Omental fat pad (tissue), 4 donors: ENCODE measurements at places on chromosomes 2 and 18.

DNA sequence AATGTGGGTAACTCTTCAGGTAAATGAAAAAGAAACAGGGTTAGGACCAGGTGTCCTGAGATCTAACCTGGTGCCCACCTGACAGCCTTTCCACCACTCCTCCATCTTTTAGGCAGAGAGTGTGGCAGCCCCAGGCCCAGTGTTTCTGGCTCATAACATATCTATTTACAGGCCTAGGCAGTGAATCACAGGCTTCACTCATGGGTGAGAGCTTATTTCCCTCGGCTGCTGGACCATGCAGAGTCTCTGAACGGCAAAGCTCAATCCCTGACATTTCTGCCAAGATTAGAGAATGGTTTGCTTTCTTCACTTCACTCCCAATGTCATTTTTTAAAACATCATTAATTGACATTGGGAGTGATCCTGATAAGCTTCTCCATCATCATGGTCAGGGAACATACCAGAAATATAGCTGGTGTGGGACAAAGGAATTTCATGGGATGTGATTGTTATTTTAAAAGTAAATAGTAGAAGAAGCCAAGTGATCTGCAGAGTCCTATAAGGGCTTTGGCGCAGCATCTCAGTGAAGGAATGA is 323.9 kb downstream of the SETBP1 start:
- no peak for DNase-seq

DNA sequence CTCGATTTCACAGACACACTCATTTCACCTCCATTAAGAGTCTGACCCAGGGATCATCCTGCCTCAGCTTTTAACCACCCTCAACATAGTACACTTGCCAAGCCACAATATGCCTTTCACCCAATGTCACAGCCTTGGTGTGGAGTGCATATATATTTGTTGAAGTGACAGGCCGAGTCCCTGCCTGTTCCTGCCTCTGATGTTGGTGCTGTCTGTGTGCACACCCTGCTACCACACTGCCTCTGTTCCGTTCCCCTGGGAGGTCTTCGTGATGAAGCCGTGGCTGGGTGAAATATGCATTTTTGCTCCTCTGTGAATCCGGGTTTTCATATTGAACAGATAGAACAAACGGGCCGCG is 90.3 kb downstream of the RNF144A start:
- no peak for DNase-seq

- no peak for DNase-seq
Observed at GRCh38 chr2:47903781-47904490, 2.4 kb downstream of the FBXO11 start.

DNA sequence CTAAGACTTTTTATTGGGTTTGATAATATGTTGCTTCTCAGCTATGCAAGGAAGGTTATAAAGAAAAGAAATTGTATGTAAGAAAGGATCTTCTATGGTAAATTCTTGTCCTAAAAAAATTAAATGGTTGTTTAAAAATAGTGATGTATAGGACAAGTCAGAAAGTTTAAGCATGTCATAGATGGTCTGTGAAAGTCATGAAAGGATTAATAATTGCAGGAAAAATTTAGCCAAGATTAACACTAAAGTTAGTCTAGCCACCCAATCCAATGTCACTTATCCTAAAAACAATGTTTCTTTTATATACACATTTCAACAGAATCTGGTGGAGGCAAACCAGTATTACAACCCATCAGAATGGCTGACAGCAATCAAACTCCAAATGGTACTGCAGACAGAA is 1046.7 kb upstream of the SLC39A10 start:
- DNase-seq = no peak

GRCh38 chr18:20996418-20996817 is 115.2 kb downstream of the ROCK1 start:
- DNase-seq = no peak

GRCh38 chr2:201419057-201419635 is 32.1 kb downstream of the TRAK2 start:
- DNase-seq = no peak

DNA sequence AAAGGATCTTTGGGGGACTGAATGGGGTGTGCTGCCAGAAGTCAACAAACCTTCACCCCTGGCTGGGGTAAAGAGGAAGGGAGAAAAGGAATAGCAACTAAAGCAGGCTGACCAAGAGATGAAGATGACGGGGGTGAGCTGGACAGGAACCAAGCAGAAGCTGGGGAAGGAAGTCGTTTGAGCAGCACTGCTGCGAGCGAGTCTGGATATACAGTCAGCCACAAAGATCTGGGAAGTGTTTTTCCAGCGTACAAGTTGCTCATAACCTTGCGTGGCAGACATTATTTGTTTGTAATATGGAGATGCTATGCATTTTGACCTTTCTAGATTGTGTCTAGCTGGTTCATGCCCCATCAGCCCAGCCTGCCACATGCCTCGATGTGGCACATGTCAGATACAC is 71.2 kb downstream of the EIF2AK3 start:
- DNase-seq = no peak

DNA sequence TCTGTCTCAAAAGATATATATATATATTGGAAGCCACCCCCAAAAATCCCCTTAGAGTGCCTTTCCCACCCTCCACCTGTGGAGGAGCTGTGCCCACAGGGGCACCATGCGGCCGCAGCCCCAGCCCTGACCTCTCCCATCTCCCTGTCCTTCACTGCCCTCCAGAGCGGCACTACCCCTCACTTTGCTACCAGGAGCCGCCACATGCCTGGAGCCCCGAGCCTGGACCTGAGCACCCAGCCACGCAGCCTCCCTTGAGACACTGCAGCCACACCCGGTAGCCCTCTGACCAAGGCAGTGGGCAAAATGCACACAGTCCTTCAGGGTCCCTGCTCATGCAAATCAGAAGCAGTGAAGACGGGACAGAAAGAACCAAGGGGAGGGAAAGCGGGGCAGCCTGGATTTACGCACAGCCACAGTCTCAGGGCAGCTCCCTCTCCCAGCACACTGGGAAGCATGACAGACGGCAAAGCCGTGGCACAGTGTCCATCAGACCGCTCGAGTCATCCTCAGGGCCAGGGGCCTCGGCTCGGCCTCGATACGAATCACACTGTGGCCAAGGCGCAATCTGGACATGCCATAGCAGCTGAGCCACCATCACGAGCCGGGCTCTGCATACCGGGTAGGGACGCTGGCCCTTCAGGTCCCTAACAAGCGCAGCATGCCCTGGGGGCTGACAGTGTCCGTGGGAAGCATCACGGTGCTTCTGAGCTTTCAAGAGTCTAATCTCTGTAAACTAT is 10.1 kb downstream of the HDAC4 start:
- DNase-seq = no peak

- DNase-seq = no peak
Observed at GRCh38 chr2:160305081-160305750, 105.1 kb upstream of the ITGB6 start.
